ENCODE measurements at places on chromosomes 11 and 22.

GRCh38 chr11:79940165-79940564, 499.3 kb upstream of the TENM4 start:
- no peak for DNase-seq

GRCh38 chr11:70656252-70656651, 257.9 kb downstream of the CTTN start:
- DNase-seq = no peak

- no peak for DNase-seq
These were observed 1075.5 kb downstream of the NTM start for GRCh38 chr11:132445859-132446291.

GRCh38 chr11:100716838-100717237, 29.8 kb downstream of the ARHGAP42 start:
- DNase-seq = no peak

DNA sequence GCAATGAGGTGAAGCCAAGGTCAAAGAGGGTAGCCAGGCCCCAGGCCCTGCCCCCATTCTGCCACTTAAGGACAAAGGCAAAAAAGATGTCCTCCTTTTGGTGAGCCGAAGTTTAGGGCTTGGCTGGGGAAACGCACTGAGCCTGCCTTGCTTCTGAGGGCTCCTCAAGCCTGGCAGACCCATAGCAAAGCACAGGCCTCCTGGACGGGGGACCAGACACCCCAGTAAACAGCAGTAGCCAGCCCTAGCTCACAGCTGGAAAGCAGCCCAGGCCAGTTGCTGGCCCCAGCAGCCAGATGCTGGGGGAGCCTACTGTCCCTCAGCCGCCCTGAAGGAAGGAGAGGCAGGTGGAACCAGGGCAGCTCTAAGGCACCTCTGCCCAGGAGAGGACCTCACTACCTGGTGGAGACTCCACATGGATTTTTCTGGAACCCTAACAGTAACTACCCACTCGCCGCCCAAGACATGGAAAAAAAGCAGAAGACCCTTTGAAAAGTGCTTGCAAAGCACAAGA, 3.8 kb upstream of the PYGM start:
- no peak for DNase-seq

DNA sequence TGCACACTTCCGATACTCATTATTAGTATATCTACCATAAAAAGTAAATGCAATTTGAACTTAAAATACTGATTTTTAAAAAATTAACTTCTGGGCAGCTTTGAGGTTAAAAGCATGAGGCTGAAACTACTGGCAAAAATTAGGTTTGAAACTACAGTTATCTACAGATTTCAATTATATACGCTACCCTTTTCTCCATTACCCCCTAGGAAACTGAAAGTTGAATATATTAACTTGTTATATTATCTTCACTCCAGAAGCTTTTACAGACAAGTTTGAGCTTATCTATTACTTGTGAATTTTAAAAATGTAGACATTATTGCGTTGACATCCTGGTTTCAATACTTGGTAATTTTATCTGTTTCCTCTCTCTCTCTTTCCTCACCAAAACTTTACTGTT, 96.7 kb upstream of the DDI1 start:
- DNase-seq = no peak

GRCh38 chr11:69744435-69744834, 30.7 kb downstream of the FGF4 start:
- no peak for DNase-seq

DNA sequence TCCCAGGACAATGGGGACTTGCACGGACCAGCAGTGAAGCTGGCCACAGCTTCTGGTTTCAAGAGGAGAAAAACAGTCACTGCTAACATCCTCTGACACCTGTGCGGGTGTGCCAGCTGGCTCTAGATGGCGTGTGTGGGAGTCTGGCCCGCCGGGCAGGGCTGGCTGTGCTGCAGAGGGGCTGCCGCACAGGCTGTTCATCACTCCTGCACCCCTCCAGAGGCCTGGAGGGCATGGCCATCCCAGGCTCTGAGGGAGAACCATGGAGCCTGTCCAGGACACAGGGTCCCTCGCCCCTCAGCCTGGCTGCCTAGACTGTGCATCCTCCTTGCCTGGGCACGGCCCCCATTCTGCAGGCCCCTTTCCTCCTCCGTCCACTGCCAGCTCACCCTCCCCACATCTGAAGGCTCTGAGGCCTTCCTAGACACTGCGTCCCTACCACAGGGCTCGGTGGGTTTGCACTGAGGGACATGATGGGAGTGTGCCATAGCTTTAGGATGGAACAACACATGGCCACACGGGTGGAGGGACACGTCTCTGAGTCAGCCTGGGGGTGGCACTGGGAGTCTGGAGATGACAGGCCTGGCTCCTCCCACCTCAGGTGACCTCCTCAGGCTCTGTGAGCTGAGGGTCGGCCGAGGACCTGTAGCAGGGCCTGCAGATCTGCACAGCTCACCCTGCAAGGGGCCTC, 42.1 kb upstream of the GNB1L start:
- no peak for DNase-seq

DNA sequence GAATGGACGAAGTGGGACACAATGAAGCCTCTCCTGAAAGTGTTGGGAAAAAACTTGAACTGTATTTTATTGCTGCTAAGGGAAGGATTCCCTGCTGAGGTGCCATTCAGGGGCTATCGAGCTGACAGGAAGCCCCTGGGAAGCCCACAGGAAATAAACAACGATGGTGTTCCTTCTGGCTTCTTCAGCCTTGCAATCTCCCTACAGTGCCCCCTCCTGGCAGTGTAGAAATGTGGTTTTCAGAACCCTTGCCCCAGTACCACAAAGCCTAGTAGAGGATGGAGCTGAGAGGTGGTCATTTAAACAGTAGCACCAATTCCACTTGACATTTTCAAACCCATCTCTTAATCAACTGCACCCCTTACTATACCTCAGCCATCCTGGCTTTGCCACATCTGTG, 676.7 kb upstream of the ARHGAP42 start:
- DNase-seq = no peak

GRCh38 chr11:121613724-121614123, 161.0 kb upstream of the SORL1-AS1 start:
- DNase-seq = no peak

DNA sequence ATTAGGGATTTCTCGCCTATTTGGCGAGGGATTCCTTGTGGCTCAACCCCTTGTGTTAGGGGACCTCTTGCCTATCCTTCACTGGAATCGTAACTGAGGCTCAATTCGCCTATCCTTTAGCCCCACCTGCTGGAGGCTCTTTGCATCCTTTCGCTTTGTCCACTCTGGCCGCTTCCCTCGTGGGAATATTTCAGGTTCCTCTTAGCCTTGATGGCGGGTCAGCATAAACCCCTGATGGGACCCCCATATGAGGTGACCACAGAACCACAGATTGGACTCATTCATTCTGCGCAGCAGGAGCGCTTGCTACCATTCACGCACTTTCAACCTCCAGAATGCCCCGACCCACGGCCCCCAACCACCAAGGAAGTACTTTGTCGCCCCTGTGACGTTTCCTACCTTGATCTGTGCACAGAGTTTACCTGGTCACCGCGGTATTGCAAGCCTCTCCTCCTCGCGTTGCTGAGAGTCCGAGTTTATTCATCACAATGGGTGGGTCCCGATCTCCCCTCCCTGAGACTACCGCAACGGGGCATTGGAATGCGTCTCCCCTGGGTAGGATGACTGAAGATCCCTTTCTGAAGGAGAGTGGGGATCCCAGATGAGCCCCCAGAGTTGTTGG, at the start of gene OR52N2:
Gene OR52N2, plus strand, starts transcription at position 425 of the 622 bp plus-strand sequence. CDS start 11,412 bp downstream, outside the sequence.
- peak; percentile 11 for DNase-seq

DNA sequence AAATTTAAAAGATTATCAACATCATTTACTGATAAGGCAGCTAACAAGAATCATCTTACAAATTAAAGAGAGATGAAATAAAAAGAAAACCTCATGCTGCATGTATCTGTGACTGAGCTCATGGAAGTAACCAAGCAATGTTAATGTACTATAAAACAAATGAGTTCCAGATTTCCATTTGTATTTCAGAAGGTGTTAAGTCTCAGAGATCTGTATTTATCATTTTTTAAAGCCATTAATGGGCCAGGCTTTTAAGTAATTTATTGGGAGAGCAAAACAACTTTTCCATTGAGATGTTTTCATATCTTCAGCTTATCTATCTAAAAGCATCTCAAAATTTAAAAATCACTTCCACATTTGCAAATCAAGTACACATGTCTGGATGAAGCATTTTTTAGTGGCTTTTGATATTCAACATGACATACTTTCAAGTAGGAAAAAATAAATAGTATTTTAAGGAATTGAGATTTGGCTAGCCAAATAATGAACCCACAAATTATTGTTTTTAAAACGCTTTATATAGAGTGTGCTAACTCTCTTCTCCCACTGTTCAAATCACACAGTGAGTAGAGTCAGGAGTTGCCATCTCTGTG, 17.9 kb upstream of the BBOX1 start:
- DNase-seq = no peak

- no peak for DNase-seq
These were observed 807.6 kb downstream of the DLG2 start for GRCh38 chr11:84819537-84819936.

GRCh38 chr11:103953797-103954486, 82.5 kb upstream of the DDI1 start:
- peak; percentile 87 for DNase-seq

DNA sequence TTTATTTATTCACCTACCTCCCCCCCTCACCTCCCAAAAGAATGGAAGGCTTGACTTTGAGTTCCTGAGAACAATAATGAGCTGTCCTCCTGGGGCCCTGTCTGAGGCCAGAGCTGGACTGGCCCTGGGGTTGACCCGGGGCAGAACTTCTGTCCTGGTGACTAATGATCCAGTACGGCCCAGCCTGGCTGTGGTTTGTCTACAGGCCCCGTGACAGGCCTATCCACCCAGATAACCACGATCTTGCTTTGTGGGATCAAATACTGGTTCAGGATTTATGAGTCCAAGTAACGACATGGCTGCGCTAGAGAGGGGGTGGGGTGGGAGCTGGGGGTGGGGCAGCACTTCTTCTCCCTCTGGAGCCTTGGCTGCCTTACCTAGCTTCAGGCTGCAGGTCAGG, 81.5 kb downstream of the WT1 start:
- DNase-seq = no peak

GRCh38 chr11:73139476-73140198, 2.5 kb downstream of the FCHSD2 start:
- DNase-seq = no peak

Data from SHP77 treated with DMSO at 0.1 percent for 48 hours (cell line).